Chondrocyte (in vitro differentiated cells): ENCODE measurements at places on chromosomes 5 and 9. TPM values are rescaled to one million over a fixed set of nuclear protein-coding genes. Genes with fewer than 3 reads are reported as not detected.

DNA sequence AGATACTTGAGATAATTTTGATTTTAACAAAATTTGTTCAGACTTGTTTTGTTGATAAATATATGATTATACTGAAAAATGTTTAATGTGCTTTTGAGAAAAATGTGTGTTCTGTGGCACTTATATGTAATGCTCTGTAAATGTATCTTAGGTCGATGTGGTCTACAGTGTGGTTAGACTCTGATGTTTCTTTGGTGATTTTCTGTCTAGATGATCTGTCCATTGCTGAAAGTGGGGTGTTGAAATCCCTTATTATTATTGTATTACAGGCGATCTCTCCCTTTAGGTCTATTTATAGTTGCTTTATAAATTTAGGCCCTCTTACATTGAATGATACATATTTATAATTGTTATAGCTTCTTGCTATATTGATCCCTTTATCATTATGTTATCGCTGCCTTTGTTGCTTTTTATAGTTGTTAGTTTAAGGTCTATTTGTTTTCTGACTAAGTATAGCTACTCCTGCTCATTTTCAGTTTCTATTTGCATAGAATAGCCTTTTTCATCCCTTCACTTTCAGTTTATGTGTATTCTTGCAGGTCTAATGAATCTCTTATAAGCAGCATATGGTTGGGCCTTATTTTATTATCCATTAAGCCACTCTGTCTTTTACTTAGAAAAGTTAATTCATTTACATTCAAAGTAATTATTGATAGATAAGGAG, 124.3 kb downstream of the MRPS30 start:
- DNase-seq: no peak
- H3K27ac ChIP-seq: no peak overlapping the region
- H3K4me3 ChIP-seq: no peak overlapping the region
- no peaks in the 10 kb centered on the region for H3K27me3 ChIP-seq
- no peaks in the 10 kb centered on the region for H3K4me1 ChIP-seq

DNA sequence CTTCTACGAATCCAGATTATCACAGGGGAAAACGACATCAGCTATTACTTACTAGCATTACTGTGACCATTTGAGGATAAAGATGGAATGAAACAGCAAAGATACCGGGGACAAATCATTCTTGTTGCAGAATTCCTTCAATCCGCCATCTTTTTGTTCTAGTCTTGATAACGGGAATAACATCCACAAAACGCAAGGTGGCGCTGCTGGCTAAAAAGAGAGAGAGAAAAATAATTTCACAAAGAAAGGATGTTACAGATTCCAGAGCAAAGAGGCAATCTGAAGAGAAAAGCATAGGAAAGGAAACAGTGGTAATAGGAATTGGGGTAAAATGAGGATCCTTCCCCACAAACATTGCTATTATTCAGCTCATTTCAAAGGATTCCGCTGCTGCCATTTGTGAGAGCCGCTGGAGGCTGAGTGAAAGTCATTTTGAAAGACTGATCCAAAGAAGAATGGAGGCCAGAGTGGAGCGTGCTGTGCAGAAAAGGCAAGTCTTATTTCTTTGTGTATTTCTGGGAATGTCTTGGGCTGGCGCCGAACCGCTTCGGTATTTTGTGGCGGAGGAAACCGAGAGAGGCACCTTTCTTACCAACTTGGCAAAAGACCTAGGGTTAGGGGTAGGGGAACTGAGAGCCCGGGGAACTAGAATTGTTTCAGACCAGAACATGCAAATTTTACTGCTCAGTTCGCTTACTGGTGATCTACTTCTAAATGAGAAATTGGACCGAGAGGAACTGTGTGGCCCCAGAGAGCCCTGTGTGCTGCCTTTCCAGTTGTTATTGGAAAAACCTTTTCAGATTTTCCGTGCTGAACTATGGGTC, at the start of gene PCDHB7:
TSS of gene PCDHB7 (plus strand) at position 264 of the 824 bp plus-strand sequence. CDS start at position 456, 192 bp downstream.
- no peaks in the 10 kb centered on the region for H3K4me1 ChIP-seq
- DNase-seq: no peak
- H3K36me3 ChIP-seq: peaks cover 26% of the 10 kb centered on the region
- no peak within 1 kb of the TSS for H3K4me3 ChIP-seq
- no peak within 1 kb of the TSS for H3K27ac ChIP-seq
- H3K27me3 ChIP-seq: no peaks in the 10 kb centered on the region

- H3K27me3 ChIP-seq: no peaks in the 10 kb centered on the region
- DNase-seq: no peak
- H3K4me1 ChIP-seq: peaks cover 10% of the 10 kb centered on the region
- no peak overlapping the region for H3K4me3 ChIP-seq
- H3K36me3 ChIP-seq: no peaks in the 10 kb centered on the region
- H3K27ac ChIP-seq: no peak overlapping the region
Measured at GRCh38 chr5:118228489-118228888, 759.9 kb downstream of the DTWD2 start.

PDE6A gene
- total RNA-seq: 0.07 to 0.12 TPM (median 0.08 TPM) in 3 replicates

DNA sequence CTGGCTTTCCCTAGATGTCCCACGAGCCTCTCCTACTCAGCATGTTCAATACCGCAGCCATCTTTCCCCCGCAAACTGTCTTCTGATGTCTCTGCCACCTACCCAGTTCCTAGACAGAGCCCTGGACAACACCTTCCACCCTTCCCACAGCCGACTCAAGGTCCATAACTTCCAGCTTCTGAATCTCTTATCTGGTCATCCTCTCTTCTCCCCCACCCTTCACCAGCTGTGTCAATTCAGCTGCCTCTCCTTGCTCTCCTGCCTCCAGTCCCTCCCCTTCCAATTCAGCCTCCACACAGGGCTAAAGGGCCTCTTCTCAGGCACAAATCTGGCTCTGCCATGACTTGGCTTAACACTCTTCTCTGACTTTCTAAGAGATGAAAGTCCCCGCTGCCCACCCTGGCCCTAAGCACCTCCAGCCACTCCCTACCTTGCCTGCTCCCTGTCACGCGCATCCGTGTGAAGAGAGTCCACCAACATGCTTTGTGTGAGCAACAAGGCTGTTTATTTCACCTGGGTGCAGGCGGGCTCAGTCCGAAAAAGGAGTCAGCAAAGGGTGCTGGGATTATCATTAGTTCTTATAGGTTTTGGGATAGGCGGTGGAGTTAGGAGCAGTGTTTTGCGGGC, 25.2 kb downstream of the AQP7 start:
- H3K27me3 ChIP-seq: no peaks in the 10 kb centered on the region
- no peak overlapping the region for H3K27ac ChIP-seq
- H3K36me3 ChIP-seq: no peaks in the 10 kb centered on the region
- H3K4me3 ChIP-seq: no peak overlapping the region
- peak; percentile 70 for DNase-seq
- peaks cover 22% of the 10 kb centered on the region for H3K4me1 ChIP-seq

- no peak for DNase-seq
- no peak overlapping the region for H3K27ac ChIP-seq
- no peaks in the 10 kb centered on the region for H3K36me3 ChIP-seq
Measured at GRCh38 chr5:170154297-170154696, 48.6 kb downstream of the FOXI1 start.

- H3K4me1 ChIP-seq: no peaks in the 10 kb centered on the region
- H3K4me3 ChIP-seq: no peak overlapping the region
- H3K36me3 ChIP-seq: no peaks in the 10 kb centered on the region
- H3K27me3 ChIP-seq: peaks cover 1% of the 10 kb centered on the region
- DNase-seq: no peak
- no peak overlapping the region for H3K27ac ChIP-seq
Measured at GRCh38 chr5:114678778-114679177, 316.9 kb downstream of the KCNN2 start.

- H3K4me1 ChIP-seq: peaks cover 59% of the 10 kb centered on the region
- no peaks in the 10 kb centered on the region for H3K27me3 ChIP-seq
- H3K36me3 ChIP-seq: peaks cover 1% of the 10 kb centered on the region
Measured at GRCh38 chr9:125523681-125524080, 183.3 kb downstream of the MAPKAP1 start.

NRG2 gene
- 0.13 to 0.39 TPM (median 0.27 TPM) in 3 replicates for total RNA-seq

GRCh38 chr9:7579351-7579750, 220.2 kb downstream of the DMAC1 start:
- no peak for DNase-seq
- H3K4me3 ChIP-seq: no peak overlapping the region
- H3K27ac ChIP-seq: no peak overlapping the region
- H3K4me1 ChIP-seq: no peaks in the 10 kb centered on the region
- peaks cover 3% of the 10 kb centered on the region for H3K27me3 ChIP-seq

DNA sequence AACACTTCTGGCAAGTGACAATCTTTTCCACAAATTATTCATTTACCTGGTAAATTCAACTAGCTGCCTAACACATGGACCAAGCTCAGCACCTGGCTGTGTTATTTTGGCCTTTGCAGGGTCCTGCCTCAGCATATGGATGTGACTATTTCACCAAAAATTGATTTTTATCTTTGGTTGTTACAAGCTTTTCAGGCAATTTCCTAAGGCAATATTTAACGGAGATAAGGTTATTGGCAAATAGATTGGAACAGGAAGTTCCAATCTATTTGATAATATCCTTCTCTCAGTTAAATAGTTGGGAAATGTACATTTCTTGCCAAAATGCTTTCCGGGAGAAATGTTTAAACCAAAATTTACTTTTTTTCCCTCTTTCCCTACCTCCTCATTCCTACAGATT, 415.2 kb upstream of the SMARCA2 start:
- H3K27me3 ChIP-seq: no peaks in the 10 kb centered on the region
- no peak overlapping the region for H3K27ac ChIP-seq
- no peak overlapping the region for H3K4me3 ChIP-seq
- H3K4me1 ChIP-seq: no peaks in the 10 kb centered on the region

GRCh38 chr9:91374939-91375338, 13.2 kb upstream of the AUH start:
- peaks cover 24% of the 10 kb centered on the region for H3K4me1 ChIP-seq
- no peaks in the 10 kb centered on the region for H3K27me3 ChIP-seq
- no peak for DNase-seq
- no peaks in the 10 kb centered on the region for H3K36me3 ChIP-seq

- peak overlapping the region; percentile 97 for H3K27ac ChIP-seq
- H3K4me3 ChIP-seq: peak overlapping the region; percentile 31
- peaks cover 38% of the 10 kb centered on the region for H3K4me1 ChIP-seq
- DNase-seq: no peak
Measured at GRCh38 chr9:123335193-123335985, 20.6 kb upstream of the CRB2 start.

- peak; percentile 71 for DNase-seq
- H3K27me3 ChIP-seq: peaks cover 50% of the 10 kb centered on the region
- H3K27ac ChIP-seq: no peak overlapping the region
- no peaks in the 10 kb centered on the region for H3K4me1 ChIP-seq
- no peaks in the 10 kb centered on the region for H3K36me3 ChIP-seq
Measured at GRCh38 chr9:132991351-132992300, 13.1 kb downstream of the GFI1B start.

KLHL3 gene
- total RNA-seq: 1.6 to 3.1 TPM (median 1.9 TPM) in 3 replicates

DNA sequence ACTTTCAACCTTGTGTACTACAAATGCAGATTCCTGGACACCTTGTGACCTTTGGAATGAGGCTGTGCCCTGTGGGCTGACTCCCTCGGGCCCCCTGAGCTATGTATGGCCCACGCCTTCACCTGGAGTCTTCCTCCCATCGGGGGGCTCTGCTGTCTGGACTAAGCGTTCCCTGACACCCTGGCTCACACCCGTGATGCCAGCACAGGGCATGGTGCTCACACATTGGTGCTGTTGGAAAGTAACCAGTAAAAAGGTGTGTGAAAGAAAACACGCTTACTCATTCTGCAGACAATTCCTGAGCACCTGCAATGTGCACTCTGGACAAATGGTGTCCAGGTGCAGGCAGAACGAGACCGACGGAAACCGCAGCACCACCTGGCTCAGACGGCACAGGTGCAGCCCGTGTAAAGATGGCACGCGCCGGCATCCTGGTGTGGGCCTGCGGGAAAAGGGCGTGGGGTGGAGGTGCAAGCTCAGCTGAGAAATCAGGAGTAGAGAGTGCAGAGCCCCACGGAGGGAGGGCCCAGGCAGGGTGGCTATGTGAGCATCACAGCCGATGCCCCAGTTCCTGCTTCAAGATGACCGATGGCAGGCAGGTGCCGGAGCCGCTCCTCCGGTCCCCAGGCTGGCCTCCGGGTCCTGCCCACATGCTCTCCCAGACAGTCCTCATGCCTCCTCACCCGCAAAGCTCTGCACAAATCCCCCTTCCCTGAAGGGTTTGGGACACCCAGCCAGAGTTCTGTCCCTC, 11.0 kb downstream of the LPCAT1 start:
- H3K36me3 ChIP-seq: peaks cover 13% of the 10 kb centered on the region
- H3K4me3 ChIP-seq: no peak overlapping the region
- no peak overlapping the region for H3K27ac ChIP-seq
- DNase-seq: peak; percentile 88
- peaks cover 4% of the 10 kb centered on the region for H3K4me1 ChIP-seq
- no peaks in the 10 kb centered on the region for H3K27me3 ChIP-seq

- no peaks in the 10 kb centered on the region for H3K27me3 ChIP-seq
- no peak overlapping the region for H3K4me3 ChIP-seq
- H3K4me1 ChIP-seq: peaks cover 76% of the 10 kb centered on the region
- no peak for DNase-seq
- peaks cover 12% of the 10 kb centered on the region for H3K36me3 ChIP-seq
Measured at GRCh38 chr9:35537913-35538312, 48.0 kb downstream of the RUSC2 start.

GRCh38 chr5:105940181-105940580, 1730.6 kb downstream of the EFNA5 start:
- DNase-seq: no peak
- no peak overlapping the region for H3K4me3 ChIP-seq
- H3K36me3 ChIP-seq: peaks cover 7% of the 10 kb centered on the region
- H3K27ac ChIP-seq: no peak overlapping the region
- no peaks in the 10 kb centered on the region for H3K4me1 ChIP-seq

- no peaks in the 10 kb centered on the region for H3K27me3 ChIP-seq
- peaks cover 98% of the 10 kb centered on the region for H3K4me1 ChIP-seq
- H3K27ac ChIP-seq: peak overlapping the region; percentile 92
- DNase-seq: no peak
Measured at GRCh38 chr5:111742177-111742994, 14.6 kb downstream of the NREP start.

- no peaks in the 10 kb centered on the region for H3K27me3 ChIP-seq
- no peak overlapping the region for H3K4me3 ChIP-seq
- no peak overlapping the region for H3K27ac ChIP-seq
- no peak for DNase-seq
- no peaks in the 10 kb centered on the region for H3K36me3 ChIP-seq
Measured at GRCh38 chr9:91864380-91864779, 85.6 kb downstream of the ROR2 start.

- no peak overlapping the region for H3K4me3 ChIP-seq
- peaks cover 29% of the 10 kb centered on the region for H3K36me3 ChIP-seq
- no peak overlapping the region for H3K27ac ChIP-seq
- DNase-seq: no peak
- no peaks in the 10 kb centered on the region for H3K27me3 ChIP-seq
- peaks cover 19% of the 10 kb centered on the region for H3K4me1 ChIP-seq
Measured at GRCh38 chr9:111360881-111361280, 30.9 kb upstream of the OR2K2 start.

DNA sequence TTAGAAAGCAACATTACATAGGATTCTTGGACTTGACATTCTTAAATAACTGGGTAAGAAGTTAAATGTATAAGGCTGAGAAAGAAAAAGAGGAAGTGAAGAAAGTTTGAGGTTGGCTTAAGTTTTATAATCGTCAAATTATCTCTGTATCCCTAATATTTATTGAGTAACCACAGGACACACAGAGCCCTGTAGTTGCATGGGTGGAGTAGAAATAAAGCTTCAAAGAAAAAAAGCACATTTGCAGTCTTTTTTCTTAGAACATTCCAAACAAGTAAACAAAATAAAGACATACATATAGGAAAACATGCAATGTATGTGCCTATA, 137.0 kb downstream of the CCDC192 start:
- H3K27ac ChIP-seq: no peak overlapping the region
- no peaks in the 10 kb centered on the region for H3K36me3 ChIP-seq
- DNase-seq: no peak
- H3K4me3 ChIP-seq: no peak overlapping the region
- H3K4me1 ChIP-seq: peaks cover 7% of the 10 kb centered on the region

DAPK1 gene
- total RNA-seq: 87.9 to 104 TPM (median 102 TPM) in 3 replicates

HTR4 gene
- not detected in 3 replicates for total RNA-seq

GRCh38 chr9:343773-344172, 129.1 kb downstream of the DOCK8 start:
- no peaks in the 10 kb centered on the region for H3K4me1 ChIP-seq
- peaks cover 30% of the 10 kb centered on the region for H3K27me3 ChIP-seq
- no peak overlapping the region for H3K4me3 ChIP-seq
